Right lung (tissue), 10 donors: ENCODE measurements at places on chromosomes 3 and 15.

DNA sequence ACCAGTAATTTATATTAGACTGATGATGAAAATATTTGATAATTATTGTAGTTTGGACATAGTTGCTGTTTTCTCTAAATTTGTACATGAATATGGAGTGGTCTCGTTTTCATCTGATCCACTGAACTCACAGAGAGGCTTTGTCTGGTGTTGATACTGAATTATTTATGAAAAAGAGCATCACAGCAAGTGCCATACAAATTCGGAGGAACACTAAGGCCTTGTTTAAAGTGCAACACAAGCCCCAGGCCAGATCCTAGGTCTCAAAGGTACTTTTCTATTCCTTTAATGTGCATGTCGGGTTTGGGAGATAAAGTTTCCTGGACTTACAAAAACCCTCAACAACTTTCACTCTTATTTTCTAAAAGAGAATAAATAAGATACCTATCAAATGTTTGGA lies 796.8 kb upstream of the EPHA6 start:
- DNase-seq: no peak

GRCh38 chr3:76776927-76777326 lies 263.0 kb upstream of the ROBO2 start:
- DNase-seq: no peak

DNA sequence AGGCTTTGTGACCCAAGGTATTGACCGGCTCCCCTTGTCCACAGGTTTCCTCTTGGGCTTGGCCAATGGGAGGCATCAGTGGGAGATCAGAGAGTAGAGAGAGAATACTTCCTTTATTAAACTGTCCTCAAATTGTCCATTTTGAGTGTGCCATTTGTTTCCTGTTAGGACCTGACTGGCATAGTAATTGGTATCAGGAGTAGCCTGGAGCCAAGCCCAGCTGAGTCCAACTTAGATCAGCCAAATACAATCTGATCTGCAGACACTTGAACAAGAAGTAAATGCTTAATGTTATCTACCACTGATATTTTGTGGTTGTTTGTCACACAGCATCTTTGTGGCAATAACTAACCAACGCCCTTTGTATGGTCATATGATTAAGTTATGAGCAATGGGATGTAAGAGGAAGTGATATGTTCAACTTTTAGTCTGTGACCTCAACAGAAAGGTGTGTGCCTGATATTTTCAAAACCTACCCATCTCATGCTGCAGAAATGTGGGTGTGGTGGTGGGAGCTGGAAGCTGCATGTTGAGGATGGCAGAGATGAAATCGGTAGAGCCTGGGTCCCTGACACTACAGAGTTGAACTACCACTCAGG lies 13.3 kb downstream of the MYD88 start:
- DNase-seq: no peak

DNA sequence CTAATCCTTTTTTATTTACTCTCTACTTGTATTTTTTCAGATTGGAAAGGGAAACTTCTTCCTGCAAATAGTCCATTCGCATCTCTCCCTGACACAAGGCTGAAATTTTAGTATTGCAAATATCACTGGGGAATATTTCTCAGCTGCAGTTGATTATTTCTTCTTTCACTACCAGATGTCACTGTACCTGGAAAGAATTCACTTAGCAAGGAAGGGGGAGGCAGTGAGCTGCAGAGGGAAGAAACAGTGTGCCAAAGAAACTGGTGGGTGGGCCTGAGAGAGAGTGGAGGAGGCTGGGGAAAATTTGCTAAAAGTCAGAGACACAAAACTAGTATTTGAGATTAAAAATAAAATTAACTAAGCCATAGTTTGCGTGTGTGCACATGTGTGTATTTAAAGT lies 142.3 kb upstream of the STT3B start:
- no peak for DNase-seq

DNA sequence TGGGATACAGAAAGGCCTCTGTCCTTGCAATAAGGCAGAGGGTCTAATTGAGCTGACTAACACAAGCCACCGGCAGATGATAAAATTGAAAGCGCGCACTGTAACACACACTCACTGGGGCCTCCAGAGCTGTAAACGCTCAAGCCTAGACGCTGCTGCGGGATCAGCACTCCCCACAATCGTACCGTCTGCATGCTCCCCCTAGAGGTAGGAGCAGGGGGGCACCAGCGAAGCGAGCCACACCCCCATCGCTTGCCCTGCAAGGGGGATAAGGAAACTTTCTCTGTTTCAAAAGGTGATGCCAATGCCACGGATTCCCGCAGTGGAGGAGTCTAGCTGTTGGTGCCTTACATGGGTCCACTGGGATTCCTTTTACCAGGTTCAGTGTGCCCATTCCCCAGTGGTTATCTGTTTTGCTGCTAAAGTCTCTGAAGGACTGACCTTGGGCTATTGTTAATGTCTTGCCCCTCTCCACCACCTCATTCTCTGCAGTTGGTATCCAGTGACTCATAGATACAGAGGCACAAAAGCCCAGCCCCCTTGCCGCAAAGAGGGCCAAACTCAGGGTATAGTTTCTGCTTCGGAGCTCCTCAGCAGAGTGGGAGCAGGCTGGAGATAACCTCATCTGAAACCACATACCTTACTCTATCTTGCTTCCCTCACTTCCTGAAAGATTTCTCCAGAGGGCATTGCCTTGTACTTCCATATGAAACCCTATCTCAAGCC lies 139.3 kb upstream of the KBTBD8 start:
- DNase-seq: no peak

DNA sequence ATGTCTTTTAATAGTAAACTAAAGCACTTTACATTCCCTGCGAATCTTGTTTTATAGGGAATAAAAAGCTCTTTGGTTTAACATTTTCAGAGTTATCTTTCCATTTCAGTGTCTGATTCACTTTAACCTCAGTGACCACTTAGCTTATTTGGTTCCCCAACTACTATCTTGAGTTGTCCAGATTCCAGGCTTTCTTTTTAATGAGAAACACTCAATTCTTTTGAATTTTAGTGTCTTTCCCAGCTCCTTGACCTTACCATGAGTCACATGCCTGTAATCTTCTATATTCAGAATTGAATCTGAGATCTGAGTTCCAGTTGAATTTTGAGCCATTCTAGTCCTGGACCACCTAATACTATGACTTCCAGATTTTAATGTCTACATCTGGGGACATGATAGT lies 144.4 kb downstream of the KCNAB1 start:
- DNase-seq: no peak

DNA sequence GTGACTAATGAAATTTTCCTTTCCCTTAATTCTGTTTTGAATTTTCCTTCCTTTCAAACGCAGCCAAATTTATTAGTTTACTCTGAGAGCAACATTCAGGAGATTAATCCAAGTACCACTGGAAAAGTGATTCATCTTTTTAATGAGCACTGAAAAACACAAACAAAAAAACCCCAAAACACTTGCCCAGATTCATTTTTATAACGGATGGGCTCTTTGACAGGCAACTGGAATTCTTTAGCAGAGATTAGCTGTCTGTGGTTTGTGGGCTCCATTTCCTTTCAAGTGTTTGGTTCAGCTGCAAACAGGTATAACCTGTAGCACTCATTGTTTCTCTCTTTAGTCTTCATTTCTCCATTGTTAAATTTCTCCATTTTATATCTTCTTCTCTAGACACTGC lies 3.1 kb upstream of the POLR2M start:
- no peak for DNase-seq

- no peak for DNase-seq
These were observed 13.4 kb downstream of the SEMA7A start for GRCh38 chr15:74420193-74420905.

DNA sequence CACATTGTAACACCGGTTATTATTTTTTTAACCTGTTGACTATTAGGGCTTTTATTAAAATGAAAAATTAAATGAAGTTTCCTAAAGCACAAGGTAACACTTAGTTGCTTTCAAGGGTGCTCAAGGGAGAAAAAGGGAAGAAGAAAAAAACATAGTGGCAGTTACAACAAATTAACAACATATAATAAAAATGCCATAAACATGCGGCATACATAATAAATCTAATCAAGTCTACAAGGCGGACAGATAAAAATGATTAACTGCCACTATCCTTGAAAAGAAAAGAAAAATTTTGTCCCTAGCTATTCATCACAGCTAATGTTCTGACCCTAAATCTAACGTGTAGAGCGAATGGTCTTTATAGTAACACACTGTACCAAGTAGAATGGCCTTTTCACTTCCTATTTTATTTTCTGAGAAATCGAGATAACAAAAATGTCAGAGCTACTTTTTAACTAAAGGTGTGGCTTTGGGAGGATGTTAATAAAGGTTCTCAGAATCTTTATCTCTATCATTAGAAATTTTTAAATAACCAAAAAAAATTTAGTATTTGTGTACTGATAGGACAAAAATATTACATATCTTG lies 194.9 kb downstream of the FOXP1 start:
- no peak for DNase-seq

DNA sequence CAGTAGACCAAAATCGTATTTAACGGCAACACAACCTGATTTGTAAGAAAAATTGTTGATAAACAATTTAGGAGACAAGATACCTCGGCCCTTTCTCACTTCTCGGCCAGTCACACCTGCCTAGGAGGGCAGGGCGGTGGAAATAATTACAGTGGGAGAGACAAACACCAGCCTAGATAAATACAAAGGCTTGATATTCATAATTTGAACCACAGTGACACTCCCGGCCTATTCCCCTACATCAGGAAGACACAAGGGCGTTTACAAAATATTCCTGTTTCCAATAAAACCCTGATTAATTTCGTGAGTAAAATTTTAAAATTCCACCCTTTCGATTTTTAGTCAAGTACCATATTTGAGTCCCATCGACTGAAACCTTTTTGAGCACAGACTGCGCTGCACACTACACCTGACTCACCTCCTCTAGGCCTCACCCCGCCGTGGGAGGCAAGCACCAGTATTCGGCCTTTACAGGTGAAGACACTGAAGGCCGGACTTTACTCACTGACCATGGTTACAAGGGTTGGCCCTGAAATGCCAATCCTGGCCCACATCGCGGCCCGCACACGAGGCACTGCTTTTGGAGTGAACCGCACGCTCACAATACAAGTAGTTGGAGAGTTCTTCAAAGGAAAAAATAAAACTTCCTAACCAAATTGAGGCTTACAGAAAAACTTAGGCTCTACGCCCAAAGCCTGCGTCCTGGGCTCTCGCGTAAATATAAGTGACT lies 794 bp downstream of the ARPP19 start:
- DNase-seq: no peak

DNA sequence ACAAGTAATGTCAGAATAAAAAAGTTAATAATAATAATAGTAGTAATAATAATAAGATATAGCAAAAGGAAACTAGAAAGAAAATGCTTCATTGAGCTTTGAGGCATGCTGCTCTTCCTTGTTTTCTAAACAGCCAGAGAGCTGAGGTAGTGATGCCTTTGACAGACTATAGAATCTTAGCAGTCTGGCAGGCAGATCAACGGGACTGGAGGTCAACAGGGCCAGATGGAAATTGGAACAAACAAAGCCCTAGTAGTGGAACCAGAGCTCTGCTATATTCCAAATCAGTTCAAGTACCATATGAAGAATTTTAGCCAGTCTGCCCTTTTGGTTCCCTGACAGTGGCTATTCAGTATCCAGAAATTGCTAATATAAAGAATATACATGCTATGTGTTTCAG lies 278.6 kb downstream of the NLGN1 start:
- no peak for DNase-seq

- DNase-seq: no peak
These were observed 37.4 kb downstream of the ARIH1 start for GRCh38 chr15:72511536-72511935.

- DNase-seq: no peak
These were observed 175.6 kb downstream of the GHSR start for GRCh38 chr3:172272698-172273097.

DNA sequence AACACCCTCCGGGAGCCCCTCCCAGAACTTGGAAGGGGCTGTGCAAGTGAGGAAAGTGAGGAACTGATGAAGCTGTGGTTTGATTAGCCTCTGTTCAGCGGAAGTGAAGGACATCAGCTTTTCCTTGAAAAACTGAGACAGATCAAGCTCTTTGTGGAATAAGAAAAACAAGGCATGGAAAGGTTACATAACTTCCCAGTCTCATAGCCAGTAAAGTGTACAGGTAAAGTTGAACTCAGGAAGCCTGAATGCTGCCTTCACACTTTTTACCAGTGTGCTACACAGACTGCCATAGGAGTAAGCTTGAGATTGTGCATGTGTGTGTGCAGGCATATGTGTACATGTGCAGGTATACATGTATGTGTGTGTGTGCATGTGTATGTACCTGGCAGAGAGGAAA lies 293.2 kb downstream of the FGF12 start:
- DNase-seq: no peak

DNA sequence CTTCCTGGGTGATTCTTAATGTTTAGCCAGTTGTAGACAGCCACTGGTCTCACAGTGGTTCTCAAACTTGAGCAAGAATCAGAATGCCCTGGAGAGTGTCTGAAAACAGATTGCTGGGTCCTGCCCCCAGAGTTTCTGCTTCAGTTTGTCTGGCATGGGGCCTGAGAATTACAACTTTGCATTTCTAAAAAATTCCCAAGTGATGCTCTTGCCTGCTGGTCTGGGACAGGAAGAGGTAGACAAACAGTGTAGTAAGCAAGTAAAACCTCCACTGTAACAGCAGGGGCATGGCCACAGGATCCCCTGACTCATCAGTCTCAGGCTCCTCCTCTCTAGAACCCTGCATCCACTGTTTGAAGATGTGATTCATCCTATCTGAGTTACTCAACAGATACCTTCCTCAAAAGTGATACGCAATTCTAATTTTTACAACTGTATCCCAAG lies 36.5 kb downstream of the DZIP1L start:
- no peak for DNase-seq

GRCh38 chr3:12793701-12794100 lies 2.8 kb upstream of the CAND2 start:
- no peak for DNase-seq

- no peak for DNase-seq
These were observed 339.9 kb upstream of the RBMS3 start for GRCh38 chr3:28940994-28941393.

- DNase-seq: no peak
These were observed 23.7 kb upstream of the CD276 start for GRCh38 chr15:73660455-73660854.

GRCh38 chr3:186382217-186382885 lies 20.3 kb upstream of the DGKG start:
- DNase-seq: no peak

GRCh38 chr3:140078940-140079339 lies 144.0 kb downstream of the CLSTN2 start:
- DNase-seq: no peak

DNA sequence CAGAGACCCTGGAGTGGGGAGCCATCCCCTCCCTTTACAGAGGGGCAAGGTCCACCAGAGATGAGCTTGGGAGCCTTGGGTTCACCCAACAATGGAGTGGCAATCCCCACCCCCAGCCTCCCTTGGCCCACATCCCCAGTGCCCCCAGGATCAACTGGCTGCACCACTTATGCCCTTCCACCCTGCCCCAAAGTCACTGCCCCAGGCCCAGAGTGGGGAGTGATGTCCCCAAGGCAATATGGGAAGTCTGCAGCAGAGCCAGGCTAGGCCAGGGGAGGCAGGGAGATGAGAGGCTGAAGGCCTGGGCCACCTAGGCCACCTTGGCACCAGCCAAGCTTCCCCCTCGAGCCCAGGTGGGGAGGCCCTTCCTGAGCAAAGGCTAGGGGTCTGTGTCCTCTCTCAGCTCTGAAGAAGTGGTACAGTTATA lies 145.5 kb downstream of the SMAD6 start:
- DNase-seq: no peak

- DNase-seq: no peak
These were observed 16.0 kb downstream of the ACTR8 start for GRCh38 chr3:53865732-53866499.
